ENCODE measurements at places on chromosomes 5 and 9. TPM values are rescaled to one million over a fixed set of nuclear protein-coding genes. Genes with fewer than 3 reads are reported as not detected.

The HEMGN gene
- total RNA-seq: not detected

The TMC1 gene
- total RNA-seq: not detected

The TMEFF1 gene
- total RNA-seq: 0.34 TPM

The DOCK2 gene
- 59.5 TPM for total RNA-seq

The OR1L4 gene
- total RNA-seq: not detected

DNA sequence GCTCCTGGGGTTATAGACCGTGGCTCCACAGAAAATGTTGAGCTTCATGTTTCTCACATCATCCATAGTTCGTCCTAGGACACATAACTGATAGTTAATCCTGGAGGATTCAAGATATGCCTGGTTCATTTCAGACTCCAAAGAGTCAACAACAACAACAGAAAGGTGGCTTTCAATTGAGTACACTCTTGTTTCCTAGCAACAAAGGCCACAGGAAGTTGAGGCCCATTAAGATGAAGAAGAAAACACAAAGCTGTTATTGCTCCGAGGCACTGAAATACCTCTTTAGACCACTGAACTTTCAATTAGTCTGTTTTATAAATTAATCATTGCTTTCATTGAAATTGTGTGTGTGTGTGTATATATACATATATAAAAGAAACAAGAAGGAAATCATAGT is 154.5 kb downstream of the YIPF5 start:
- H3K36me3 ChIP-seq: no peaks in the 10 kb centered on the region
- no peaks in the 10 kb centered on the region for H3K27me3 ChIP-seq
- no peaks in the 10 kb centered on the region for H3K4me1 ChIP-seq

GRCh38 chr5:111741278-111741677 is 15.7 kb downstream of the NREP start:
- no peaks in the 10 kb centered on the region for H3K36me3 ChIP-seq
- no peak overlapping the region for H3K27ac ChIP-seq
- no peak overlapping the region for H3K4me3 ChIP-seq
- H3K4me1 ChIP-seq: peaks cover 77% of the 10 kb centered on the region
- no peak for DNase-seq

GRCh38 chr5:140101179-140101578 is 12.7 kb upstream of the PURA start:
- DNase-seq: no peak
- no peaks in the 10 kb centered on the region for H3K27me3 ChIP-seq
- no peak overlapping the region for H3K4me3 ChIP-seq
- no peak overlapping the region for H3K27ac ChIP-seq
- peaks cover 4% of the 10 kb centered on the region for H3K4me1 ChIP-seq

DNA sequence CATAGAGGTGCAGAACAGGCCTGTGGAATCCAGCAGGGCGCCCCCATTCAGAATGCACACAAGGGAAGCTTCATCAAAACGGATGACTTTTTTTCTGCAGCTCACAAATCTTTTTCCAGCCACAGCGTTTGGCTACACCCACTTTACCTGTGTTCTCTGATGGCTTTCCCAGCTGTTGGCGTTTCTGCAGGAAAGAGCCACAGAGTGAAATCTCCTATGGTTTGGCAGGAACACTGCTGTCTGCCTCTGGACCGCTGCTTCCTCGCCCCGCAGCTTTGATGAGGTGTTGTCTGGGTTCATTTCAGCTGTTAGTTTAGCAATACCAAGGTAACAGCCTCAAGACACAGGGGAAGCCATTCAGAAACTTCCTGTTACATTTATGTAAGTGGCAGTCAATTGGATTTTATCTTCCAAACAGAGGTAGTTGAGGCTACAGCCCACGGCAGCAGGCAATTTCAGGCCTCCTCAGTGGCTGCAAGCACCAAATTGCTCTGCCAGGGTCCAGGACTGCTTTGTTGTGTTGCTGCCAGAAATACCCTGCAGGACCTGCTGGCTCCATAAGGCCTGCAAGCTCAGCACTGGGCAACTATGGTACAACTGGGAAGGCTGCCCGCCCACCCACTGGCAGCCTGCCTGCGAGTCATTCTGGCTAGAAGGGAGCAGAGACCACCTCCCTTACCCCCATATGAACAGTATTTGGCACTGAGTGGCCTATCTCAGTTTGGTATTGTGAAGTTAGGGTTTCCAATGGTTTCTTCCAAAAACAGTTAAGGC is 96.7 kb downstream of the MVB12B start:
- no peak overlapping the region for H3K4me3 ChIP-seq
- H3K4me1 ChIP-seq: peaks cover 12% of the 10 kb centered on the region
- no peaks in the 10 kb centered on the region for H3K27me3 ChIP-seq
- DNase-seq: peak; percentile 31

Data from heart left ventricle (tissue), 16 donors.